Stimulated activated CD4-positive, alpha-beta T cell treated with anti-CD3 and anti-CD28 coated beads, Interleukin-12 subunit alpha, Interleukin-12 subunit beta, amount 100 ng/mL, for 48 hours (primary cell): ENCODE measurements at places on chromosomes 2 and 18.

- no peak for DNase-seq
Measured at GRCh38 chr2:113124181-113124961, 3.0 kb upstream of the IL1RN start.

DNA sequence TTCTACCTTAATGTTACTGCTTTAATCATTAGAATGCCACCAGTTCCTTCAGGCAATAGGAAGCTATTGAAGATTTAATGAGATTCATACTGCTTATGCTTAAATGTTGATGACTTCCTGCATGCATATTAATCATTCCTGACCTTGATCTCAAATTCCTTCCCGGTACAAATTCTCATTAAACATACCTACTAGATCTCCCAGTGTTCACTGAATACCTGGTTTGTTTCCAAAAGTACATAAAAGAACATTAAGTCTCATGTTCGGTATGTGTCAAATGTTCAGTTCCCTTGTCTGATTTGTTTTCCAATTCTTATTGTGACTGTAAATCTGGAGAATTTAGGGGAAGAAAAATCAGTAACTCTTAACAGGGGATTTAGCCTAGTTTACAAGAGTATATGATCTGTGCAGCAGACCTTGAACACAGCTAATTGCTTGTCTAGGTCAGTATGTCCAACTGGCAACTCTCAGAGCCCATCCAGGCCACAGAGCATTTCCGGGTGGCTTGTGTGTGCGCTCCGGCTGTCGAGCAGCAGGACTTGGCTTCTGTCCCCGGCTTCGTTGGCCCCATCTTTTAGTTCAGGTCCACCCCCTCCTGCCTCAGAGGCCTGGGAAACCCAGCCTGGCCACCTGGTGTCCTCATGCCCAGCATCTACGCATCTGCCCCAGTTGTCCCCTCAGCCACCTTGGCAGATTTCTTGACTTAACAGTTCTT is 13.1 kb downstream of the METAP1D start:
- DNase-seq: no peak

DNA sequence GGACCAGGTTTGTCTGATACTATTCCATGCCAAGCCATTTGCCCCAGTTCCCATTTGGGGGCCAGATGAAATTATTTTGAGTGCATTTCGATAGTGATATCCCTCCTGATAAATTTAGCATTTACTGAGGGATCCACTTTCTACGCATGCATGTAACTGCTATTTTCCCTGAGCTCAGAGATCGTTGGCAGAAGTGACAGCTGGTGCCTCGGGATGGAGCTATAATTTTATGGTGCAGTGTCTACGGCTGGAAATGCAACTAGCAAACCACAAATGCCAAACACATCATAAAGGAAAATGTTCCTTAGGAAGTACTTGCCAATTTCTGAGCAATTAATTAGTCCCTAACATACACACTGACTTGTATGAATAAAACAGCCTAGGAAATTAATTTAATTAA is 254.8 kb downstream of the SLC8A1 start:
- no peak for DNase-seq

DNA sequence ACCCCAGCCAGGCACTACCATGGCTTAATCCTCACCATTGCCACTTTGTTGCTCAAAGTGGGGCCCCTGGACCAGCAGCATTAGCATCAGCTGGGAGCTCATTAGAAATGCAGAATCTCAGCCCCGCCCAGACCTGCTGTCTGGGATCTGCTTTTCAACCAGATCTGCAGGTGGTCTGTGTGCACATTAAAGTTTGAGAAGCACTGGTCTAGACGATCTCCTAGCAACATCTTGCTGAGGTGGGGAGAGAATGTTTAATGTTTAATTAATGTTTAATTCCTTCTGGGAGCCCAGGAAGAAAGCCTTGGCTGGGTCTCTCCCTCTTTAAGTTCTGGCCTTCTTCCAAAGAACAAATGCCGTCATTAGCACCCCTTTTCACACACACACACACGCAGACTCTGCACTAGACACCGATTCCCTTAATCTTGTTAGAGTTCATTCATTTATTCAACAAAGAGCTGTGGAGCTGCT is 53.7 kb downstream of the EDAR start:
- no peak for DNase-seq

DNA sequence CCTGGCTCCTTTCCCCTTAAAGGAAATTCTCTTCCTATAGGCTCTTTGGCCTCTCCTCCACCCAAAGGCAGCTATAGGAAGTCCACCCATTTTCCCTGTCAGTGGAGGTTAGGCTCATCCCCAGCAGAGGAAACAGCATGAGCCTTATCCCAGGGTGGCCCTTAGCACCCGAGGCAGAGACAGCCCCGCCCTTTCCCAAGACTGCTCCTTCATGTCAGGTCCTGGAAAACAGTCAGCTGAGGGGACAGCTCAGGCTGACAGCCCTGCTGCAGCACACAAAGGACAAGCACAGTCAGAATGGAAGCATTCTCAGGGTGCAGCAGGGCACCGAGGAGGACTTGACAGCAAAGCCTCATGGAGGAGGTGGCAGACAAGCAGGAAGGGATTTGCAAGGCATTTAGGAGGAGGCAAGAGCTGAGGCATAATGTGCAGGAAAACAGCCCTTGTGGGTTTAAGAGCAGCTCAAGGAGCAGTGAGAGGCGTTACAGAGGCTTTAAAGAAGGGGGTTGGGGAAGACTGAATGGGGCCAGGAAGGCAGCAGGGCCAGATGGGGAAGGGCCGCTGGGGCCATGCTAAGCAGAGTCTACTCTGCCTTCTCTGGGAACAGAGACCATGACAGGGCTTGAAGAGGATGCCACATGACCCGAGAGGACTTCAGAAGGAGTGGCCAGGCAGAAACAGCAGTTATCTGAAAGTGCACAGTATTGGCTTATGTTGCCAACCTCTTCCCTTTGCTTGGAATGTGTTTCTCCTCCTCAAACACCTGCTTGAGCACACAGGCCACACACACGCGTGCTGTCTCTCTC is 216.6 kb downstream of the SH3BP4 start:
- no peak for DNase-seq

DNA sequence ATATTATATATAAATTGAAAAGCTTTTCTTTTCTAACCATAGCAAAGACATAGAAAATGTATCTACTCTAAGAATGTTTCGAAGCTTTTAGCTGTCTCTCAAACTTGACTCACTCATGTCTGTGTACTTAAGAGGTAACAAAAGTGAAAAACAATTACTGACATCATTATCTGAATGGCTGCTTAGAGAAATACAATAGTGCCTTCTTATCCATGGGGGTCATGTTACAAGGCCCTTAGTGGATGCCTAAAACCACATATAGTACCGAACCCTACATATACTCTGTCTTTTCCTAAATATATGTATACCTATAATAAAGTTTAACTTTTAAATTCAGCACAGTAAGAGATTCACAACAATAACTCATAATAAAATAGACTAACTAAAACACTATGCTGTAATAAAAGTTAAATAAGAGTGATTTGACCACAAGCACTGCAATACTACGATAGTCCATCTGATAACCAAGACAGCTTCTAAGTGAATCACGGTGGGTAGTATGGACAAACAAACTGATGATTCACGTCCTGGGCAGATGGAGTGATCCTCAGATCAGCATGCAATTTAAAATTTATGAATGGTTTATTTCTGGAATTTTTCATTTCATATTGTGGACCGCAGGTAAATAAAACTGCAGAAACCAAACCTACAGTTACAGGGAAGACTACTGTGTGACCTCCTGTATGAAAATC is 246.2 kb downstream of the XIRP2 start:
- no peak for DNase-seq

DNA sequence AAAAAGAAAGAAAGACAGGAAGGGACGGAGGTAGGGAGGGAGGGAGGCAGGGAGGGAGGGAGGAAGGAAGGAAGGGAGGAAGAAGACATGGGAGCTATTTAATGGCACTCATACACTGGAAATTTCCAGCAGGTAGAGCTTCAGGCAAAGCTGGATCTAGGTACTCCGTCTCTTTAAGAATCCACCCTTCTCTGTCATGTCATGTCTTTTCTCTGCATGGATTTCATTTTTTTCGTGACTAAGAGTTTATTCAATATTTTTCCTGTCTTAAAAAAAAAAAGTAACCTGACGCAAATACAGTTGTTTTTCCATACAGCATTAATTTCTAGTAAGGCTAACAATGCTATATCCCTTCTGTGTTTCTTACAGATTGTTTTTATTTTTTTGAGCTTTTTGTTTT is 56.3 kb upstream of the MCFD2 start:
- no peak for DNase-seq

DNA sequence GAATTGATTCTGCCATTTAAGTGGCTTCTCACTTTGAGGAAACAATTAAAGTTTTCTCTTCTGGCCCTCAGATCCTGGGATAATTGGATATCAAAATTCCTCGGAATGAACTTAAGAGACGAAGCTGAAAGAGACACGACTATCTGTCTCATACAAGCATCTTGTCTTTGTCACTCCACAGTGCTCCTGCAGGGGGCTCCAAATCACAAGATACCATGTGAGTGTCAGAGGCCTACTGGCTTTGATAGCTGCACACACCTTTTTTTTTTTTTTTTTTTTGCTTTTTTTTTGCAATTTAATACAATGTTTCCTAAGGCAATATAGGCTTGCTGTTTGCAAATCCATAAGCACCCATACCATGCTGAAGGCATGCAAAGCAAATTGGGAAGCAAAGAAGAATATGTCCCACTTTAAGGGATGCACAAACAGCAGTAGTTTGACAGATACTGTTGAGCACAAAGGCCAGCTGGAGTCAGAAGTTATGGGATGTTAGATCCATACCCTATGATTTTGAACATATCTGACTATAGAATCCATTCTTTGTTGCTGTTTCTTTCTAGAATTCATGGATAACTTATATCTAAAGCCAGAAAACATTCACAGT is 109.0 kb upstream of the CBLN2 start:
- peak; percentile 8 for DNase-seq

GRCh38 chr2:218322768-218323525 is 30.6 kb upstream of the TMBIM1 start:
- peak; percentile 4 for DNase-seq

- no peak for DNase-seq
Measured at GRCh38 chr2:7023542-7023941, 106.3 kb downstream of the RNF144A start.

GRCh38 chr2:236974752-236975151 is 110.9 kb upstream of the COPS8 start:
- no peak for DNase-seq

DNA sequence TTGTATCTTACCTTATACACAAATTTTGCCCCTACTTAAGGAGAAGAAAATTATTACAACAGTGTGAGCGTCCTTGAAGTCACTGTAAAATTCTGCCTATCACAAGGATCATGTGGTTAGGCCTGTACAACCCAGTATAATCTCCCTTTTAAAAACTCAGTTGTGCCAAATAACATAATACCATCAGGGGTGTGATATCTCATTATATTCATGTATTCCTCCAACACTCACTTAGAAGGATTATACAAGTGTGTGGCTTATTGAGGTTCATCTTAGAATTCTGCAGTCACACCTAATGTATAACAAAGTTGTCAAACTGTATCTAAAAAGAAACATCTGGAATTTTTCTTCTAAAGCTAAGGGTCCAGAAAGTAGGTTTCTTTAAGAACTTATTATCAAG is 998.8 kb upstream of the LRRTM1 start:
- DNase-seq: no peak

DNA sequence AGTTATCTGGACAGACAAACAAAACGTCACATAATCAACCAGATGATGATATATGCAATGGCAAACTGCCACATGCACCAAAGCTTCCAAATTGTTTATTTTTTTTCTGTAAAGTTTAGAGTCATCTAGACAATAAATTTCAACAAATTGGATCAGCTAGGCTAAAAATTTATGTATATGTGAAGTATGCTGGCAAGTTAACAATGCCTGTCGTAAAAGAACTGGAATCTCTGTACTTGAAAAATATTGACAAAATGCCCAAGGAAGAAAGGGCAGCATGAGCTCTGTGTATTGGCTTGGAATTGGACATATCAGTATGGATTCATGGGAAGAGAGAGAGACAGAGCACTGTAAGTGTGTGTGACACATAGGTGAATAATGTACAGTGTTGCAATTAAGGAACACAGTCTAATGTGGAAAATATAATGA is 309.8 kb downstream of the ERBB4 start:
- no peak for DNase-seq

DNA sequence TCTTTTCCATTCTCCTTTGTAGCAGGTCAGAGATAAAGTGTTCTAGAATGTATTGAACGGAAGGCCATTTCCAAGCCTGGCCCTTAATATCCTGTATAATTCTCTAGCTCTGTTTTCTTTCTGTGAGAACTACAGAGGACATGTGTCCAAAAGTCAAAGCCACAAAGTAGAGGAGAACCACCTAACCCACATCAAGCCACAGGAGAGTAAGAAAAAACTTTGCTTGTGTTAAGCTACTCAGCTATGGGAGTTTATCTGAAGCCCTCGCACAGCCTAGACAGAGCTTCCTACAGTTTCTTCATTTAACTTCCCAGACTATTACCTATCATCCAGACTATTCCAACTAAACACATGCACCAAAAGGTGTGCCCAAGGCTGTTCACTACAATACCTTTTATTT is 22.0 kb downstream of the ADAM17 start:
- no peak for DNase-seq

- no peak for DNase-seq
Measured at GRCh38 chr2:240350006-240350355, 85.5 kb upstream of the GPC1 start.

DNA sequence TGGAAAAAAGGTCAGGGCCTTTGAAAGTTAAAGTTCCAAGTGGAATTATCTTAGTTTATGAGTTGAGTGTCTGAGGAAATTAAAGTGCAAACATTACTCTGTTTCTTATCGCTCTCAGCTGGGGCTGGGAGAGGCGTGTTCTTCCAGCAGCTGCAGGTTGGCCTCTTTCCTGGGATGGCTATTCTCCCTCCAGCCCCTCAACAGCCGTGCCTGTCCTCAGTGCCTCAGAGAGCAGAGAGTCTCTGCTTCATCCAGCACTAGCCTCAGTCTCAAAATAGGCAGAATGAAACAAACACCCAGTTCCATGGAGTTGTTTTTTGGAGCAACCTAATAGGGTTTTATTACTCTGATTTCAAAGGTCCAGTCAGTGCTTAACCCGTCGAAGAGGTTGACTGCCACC is 298.1 kb downstream of the GALR1 start:
- no peak for DNase-seq

DNA sequence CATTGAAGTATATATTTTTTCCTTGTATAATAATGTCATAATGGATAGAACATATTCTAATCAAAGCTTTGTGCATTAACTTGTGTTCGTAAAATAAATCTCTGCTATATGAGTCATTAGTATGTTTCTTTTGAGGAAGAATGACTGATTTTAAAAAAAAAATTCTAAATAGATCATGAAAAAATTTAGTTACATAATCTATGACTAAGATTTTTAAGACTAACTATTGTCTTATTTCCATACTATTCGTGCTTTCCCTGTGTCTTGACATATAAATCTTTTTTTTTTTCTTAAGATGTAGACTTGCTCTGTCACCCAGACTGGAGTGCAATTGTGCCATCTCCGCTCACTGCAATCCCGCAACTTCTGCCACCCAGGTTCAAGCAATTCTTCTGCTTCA is 226.1 kb downstream of the DSEL start:
- no peak for DNase-seq

DNA sequence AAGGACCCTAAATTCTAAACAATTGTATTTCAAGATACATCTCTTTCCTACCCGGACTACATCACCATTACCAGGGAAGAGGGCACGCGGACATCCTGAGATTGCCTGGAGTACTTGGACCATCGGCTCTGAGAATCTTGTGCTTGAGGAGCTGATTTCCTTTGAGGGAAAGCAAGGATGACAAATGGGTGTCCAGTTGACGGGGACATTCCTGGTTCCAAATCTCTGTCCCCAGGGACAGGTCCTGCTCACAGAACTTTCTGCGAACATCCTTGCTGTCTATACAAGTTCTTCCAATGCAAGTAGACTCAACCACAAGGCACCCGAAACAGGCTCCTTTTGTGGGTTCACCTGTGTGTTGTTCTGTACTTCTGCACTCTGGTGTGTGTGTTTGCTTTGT is 289.5 kb upstream of the MYT1L start:
- DNase-seq: no peak
